ENCODE measurements at places on chromosomes 3 and 15.

- no peak for DNase-seq
Measured at GRCh38 chr15:25832158-25832557, 31.0 kb downstream of the ATP10A start.

DNA sequence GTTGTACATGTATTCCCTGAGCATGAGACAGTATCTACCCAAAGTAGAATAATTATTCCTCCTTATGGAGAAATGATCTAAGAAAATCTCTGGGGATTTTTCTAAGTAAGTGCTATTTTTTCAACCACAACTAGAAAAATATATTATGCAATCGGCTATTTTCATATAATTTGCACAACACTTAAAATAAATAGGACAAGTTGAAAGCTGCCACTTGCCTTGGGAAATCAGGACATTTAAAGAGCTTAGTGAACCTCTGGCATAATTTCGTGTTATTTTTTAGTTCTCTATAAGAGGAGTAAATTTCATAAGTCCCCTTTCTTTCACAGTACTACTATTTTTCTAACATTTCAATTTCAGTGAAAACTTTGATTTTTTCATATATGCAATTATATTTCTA is 672.1 kb downstream of the OTOL1 start:
- no peak for DNase-seq

GRCh38 chr15:90664650-90665287 is 52.4 kb upstream of the BLM start:
- DNase-seq = no peak

DNA sequence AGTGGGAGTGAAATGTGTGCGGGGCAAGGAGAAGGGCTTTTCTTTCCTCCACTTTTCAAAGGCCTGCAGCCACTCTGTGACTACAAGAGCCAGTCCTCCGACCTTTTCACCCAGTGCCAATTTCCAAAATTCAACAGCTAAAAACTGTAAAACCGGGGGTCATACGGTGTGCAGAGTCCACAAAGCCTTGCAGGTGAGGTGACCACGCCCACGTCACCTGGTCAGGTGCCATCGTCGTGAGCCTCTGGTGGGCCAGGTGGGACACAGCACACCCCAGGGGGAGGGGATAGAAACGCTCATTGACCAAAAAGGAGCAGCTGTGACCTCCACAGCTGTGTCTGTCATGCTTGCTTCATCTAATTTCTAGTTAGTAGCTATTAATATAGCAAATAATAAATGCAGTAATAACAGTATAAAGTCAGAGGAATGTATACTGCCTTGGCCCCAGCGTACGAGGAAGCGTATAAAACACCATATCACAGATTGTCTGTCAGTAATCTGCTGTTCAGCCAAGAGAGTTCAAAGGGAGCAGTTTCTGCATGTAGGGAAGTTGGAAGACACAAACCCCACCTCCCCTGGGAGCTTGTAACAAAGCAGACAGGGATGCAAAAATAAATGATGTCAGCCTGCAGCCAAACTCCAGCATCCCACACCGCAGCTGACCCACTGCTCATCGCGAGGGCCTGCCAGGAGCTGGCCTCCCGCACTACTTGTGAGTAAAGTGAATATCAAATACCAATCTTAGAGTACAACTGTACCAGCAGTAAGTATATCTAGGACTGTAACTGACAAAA is 86.7 kb downstream of the VGLL4 start:
- no peak for DNase-seq

GRCh38 chr3:73885862-73886261 is 261.1 kb upstream of the PDZRN3 start:
- DNase-seq = no peak

DNA sequence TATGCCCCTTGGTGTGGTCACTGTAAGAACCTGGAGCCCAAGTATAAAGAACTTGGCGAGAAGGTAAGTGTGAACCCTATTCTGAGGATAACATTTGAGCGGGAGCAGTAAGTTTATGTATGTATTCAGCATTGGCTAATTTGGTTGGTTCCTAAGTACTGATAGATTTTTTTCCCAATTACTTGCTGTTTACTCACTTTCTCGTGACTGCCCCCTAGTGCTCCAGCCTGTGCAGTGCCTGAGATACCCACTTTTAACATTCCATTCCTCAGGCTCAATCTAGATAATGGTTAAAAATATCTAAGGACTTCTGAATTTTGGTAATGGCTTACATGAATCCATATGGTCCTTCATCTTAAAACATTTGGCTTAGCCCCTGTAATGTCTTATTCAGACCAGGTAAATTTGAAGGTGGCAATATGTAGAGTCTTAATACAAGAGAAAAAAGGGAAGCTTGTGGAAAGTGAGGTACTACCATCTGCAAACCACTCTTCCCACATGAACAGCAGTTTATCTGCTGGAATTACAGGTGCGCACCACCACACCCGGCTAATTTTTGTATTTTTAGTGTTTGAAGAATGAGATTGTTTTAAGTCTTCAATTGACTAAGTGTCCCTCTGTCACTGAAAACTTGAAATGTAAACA is 7.1 kb downstream of the ELL3 start:
- DNase-seq = no peak

DNA sequence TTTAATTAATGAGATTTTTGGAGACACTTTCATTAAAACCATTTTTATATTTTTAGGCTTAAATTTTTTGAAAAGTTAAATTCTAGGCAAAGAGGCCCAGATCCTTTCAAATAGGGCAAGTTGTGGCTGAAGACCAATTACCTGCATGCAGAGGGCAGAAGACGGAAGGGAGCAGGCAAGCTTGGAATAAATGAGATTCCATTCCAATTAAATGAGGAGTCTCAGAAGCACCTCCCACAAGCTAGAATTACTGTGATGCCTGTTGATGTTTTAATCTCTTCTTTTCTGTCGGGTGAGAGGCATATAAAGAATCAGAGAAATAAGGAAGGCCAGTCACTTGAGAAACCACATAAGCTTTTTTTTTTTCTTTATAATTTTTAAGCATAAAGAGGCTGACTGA is 46.8 kb downstream of the KBTBD8 start:
- DNase-seq = no peak

- no peak for DNase-seq
Measured at GRCh38 chr15:25770618-25771337, 92.3 kb downstream of the ATP10A start.

DNA sequence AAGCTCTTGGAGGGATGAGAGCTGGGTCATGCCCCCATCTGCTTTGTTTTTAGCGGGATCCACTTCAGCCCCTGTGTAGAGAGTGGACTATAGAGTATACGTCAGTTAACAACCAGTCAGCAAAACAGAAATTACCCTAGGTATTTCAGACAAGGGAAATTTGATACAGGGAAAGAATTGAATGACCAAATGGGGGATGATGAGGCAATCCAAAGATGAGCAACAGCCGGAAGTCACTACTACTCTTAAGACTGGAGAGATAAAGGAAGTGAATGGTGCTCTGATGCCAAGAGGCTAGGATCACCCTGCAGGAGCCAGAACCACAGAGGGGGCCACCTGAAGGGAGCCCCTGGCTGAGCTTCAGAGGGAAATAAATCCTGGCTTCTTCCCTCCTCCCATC is 1.7 kb upstream of the GPR62 start:
- no peak for DNase-seq

DNA sequence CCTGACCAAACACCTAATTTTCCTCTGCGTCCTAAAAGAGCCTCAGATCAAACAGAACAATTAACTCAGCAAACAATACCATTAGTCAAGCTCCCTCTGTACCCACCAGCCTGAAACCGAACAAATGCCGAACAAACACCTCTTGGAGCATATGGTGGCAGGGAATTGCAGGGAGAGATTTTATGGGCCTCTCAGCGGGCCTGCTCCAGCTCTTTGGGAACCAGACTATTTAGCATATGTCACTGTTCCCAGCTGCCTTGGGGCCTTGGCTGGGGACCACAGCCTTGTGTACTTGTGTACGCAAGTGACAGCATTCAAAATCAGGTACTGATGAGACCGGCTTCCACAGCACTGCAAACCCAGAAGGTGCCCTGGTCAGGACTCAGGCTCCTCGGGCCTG is 388.8 kb upstream of the PPP2R3A start:
- no peak for DNase-seq

- DNase-seq = no peak
Measured at GRCh38 chr15:68369931-68370767, 61.8 kb downstream of the ITGA11 start.

DNA sequence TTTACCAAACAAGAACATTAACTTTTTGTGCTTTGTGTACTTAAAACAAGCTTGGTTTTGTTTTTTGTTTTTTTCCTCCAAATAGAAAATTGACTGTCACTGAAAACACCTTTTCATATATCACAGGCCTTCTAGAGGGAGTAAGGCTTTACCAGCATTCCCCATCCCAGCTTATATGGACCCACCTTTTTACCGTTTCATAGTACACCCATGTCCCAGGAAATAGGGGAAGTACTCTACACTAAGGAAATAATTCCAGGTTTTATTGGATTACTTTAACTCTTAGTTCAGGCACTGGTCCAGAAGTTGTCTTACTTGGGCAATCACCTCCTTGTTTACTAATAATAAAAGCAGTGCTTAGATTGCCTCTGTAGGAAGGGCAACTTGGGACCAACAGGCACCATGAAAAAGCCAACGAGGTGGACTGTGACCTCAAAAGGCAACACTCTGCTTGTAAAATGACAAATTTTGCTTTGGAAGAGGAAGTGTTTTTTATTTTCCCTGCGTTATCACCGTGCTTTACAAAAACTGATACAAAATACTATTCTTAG is 26.2 kb downstream of the HMG20A start:
- DNase-seq = no peak

DNA sequence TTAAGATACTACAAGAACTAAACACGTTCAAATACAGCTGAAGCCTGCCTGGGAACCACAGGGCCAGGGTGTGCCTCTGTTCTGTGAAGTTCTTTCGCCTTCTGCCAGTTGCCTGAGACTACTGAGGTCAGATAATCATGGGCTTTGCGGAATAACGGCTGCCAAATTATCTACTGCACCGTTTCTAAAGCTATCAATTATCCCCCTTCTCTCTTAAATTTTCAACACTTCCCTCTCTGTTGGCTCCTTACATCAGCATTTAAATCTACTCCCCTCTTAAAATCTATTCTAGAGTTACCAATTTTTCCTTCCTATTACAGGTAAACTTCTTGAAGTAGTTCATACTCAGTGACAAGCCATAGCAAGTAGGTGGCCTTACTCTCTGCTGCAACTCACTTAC is 6.2 kb upstream of the NEO1 start:
- no peak for DNase-seq
